ENCODE measurements at places on chromosomes 16 and 17.

GRCh38 chr17:2797226-2797625 is 988 bp downstream of the RAP1GAP2 start:
- no peak for DNase-seq

DNA sequence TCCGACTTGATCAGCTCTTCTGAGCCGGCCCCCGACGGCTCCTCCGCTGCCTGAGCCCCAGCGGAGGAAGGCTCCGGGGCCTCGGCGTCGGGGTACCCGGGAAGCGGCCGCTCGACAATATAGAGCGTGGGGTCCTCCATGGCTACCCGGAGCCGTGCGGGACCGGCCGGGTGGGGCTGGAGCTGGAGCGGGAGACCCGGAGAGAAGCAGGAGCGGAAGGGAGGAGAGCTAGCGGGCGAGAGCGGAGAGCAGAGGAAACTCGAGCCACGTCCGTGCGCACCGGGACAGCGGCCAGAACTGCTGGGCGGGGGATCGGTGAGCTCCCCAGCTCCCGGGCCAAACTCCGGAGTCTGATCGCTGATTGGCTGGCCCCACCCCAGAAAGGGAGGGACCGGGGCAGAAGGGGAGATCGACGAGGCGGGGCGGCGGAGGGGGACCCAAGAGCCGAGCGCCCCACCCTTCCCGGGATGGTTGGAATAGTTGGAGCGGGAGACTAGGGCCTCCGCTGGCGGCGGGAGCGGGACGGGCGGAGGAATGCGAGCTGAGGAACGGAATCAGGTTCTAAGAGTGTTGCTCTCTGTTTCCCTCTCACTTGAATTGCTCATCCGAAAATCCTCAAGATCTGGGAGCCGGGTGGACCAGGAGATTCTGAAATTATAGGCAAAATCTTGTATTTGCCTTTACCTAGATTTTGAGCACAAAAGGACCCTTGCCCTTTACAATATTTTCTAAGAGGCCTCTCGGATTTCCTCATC is at the start of gene CAVIN1:
Gene CAVIN1, minus strand, starts transcription at position 299 of the 755 bp plus-strand sequence. Its CDS starts 159 bp downstream, at position 140.
- peak; percentile 100 for DNase-seq

DNA sequence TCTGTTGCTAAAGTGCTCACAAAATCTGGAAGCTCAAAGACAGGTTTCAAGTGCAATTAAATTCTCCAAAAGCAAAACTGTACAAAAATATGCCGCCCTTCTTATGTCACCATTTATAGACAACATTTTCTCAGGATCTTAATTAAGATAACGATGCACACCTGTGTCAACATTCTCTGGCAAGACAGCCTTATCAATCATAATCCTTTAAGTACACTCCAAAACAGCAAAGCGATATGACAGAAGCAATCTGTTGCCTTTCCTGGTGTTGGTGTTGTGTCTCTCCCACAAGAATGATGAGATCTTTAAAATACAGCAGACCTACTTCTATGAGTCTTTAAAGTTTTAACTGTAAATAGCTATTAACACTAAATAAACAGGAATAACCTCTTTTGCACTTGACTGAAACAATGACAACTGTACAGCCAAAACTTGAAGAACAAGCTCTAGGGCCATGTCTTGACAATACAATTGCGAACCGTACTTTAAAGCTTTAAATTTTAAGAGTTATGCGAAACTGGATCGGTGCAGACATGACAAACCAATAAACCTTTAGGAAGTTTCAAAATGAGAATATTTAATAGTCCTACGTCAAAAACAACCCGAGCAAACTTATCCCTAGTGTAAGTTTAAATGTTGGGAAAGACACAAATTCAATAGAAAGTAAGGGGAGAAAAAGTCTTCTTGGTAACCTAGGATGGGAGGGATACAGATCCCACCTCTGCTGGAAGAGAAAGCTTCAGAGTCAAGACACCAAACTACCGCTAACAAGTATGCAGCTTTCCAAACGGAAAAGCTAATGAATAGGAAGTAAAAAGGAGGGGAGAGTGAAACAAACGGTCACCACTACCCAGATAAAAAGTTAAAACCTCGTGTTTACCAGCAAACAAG is 3.3 kb upstream of the IRX5 start:
- no peak for DNase-seq

GRCh38 chr16:66359811-66360608 is 6.5 kb upstream of the CDH5 start:
- no peak for DNase-seq

DNA sequence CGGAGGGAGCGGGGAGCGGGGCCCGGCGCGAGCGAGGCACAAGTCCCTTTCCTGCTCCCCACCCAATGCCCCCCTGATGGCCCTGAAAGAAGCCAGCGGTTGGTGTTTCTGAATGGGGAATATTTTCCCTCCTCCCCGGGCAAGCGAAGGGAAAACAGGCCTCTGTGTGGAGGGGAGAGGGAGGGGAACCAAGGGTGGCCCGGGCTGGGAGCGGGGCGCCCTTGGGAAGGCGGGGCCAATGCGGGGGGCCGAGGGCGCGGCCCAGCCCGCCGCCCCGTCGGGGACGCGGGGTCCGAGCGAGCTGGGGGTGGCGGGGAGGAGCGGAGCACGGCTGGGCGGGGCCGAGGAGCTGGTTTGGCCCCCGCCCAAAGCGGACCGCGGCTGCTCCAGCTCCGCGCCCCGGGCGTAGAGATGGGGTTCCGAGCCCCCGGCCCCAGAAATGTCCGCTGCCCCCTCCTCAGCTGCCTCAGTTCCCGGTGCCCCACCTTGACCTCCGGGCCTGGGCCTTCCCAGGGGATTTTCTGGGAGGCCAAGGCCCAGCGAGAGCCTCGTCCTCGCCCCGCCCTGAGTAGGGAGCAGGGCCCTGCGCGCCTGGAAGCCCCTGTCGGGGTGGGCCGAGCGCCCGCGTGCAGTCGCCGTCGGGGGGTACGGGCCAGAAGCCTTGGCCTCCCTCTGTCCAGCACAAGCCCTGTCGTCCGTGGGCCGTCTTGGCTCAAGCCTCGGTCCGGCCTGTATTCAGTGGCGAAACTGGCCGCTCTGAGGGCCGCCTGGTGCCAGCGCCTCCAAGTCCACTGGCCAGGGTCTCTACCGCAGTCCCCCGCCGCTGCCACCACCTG is 3.9 kb upstream of the HEXIM1 start:
- DNase-seq = peak; percentile 44

DNA sequence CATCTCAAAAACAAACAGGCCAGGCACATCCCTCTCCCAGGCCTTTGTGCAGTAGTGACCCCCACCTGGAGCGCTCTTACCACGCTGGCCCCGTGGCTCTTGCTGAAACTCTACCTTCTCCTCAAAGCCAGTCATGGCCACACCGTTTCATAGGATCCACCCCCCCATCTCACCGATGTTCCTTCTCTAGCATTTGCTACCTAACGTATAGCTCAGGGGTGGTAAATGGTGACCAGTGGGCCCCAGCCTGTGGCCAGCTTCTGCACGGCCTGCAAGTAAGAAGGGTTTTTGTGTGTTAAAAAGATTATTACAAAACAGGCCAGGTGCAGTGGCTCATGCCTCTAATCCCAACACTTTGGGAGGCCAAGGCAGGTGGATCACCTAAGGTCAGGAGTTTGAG is 43.8 kb downstream of the RMI2 start:
- no peak for DNase-seq

DNA sequence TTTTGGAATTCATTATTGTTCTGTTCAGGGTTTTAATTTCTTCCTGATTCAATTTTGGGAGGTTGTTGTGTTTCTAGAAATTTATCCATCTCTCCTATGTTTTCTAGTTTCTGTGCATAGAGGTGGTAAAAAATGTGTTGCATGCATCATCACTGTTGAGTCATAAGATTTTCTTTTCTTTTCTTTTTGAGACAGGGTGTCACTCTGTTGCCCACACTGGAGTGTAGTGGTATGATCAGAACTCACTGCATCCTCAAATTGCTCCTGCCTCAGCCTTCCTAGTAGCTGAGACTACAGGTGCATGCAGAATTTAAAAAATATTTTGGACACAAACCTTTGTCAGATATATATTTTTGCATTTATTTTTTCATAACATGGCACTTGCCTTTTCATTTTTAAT is 184.8 kb downstream of the BCAS3 start:
- DNase-seq = no peak

- no peak for DNase-seq
Measured at GRCh38 chr16:12449374-12449773, 354.3 kb downstream of the CPPED1 start.

GRCh38 chr17:18031955-18032354 is 7.0 kb downstream of the ATPAF2 start:
- no peak for DNase-seq

GRCh38 chr17:73429440-73430164 is 117.8 kb upstream of the CDC42EP4 start:
- peak; percentile 93 for DNase-seq

GRCh38 chr16:74797414-74797813 is 22.8 kb upstream of the FA2H start:
- no peak for DNase-seq
